ENCODE measurements at places on chromosomes 5 and 9.
A peak's percentile ranks its signal among the peaks of the same experiment; 100 is the strongest.

GRCh38 chr5:84494453-84494852 is 109.8 kb upstream of the EDIL3 start:
- DNase-seq, result no peak

DNA sequence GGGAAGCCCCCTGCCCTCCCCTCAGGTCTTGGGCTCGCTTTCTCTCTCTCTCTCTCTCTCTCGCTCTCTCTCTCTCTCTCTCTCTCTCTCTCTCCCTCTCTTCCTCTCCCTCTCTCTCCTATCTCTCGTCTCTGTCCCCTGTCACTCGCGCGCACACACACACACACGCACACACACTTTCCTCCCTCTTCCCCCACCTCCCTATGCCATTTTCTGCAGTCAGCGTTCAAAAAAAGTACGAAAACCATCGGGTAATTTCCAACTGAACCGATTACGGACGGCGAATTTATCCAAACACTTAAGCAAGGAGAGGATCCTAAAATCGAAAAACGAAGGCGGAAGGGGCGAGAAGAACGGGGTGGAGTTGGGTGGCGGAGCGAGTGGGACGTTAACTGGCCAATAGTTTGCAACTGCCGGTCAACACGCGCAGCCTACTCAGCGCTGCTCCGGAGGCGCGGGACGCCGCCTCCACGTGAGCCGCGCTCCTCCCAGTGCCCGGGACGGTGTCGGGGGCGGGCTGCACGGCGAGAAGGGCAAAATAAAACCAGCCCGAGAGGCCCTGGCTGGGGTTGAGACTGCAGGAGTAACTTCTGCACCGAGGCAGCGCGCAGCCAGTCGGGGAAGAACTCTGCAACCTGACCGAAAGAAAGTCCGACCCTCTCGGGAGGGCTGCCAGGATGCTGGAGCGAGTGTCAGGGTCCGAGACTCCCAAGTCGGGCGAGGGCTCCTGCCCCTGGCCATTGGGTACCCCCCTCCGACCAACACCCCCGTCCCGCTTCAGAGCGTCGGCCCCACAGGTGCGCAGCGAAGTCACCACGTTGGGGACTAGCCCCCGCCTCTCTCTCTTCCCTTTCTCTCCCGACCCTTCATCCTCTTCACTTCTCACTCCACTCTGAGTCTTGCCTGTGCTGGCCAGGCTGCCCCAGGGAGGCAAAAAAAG is 24.9 kb upstream of the ELAVL2 start:
- no peak for DNase-seq

- no peak for DNase-seq
These were observed 168.0 kb upstream of the ZNF618 start for GRCh38 chr9:113707953-113708695.

DNA sequence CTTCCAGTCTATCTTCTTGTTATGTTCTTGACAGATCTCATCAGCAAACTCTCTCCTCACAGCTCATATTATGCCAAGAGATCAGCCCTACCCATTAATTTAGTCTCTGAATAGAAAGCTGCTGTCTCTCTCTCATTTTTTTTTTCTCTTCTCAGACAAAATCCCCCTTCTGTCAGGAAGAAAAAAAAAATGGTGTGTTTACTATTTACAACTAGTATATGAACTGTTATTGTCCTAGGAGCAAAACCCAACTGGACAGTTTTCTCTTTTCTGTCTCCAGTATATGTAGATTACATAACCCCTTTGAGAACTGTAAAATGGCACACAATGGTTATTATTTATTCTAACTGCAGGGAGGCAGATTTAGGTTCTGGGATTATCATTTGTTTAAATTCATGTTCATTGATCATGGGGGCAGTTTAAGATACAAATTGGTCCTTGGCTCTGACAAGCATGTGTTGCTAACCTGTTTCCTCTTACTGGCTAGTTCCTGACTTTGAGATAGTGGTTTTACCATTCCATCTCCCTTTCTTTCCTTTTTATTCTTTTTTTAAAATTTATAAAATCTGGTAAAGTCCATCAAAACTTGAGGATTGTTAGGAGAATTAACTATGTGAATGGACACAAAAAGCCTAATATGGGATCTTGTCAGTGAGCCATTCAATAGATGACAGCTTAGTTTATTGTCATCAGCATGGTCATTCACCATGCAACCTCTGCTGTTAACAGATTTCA is 210.0 kb upstream of the PAPPA start:
- DNase-seq, result no peak

GRCh38 chr5:143200781-143201398 is 202.6 kb downstream of the NR3C1 start:
- no peak for DNase-seq

GRCh38 chr5:96963267-96963666 is 27.4 kb downstream of the LNPEP start:
- peak; percentile 8 for DNase-seq

- DNase-seq, result no peak
These were observed 21.7 kb downstream of the CXXC5 start for GRCh38 chr5:139669662-139670368.

DNA sequence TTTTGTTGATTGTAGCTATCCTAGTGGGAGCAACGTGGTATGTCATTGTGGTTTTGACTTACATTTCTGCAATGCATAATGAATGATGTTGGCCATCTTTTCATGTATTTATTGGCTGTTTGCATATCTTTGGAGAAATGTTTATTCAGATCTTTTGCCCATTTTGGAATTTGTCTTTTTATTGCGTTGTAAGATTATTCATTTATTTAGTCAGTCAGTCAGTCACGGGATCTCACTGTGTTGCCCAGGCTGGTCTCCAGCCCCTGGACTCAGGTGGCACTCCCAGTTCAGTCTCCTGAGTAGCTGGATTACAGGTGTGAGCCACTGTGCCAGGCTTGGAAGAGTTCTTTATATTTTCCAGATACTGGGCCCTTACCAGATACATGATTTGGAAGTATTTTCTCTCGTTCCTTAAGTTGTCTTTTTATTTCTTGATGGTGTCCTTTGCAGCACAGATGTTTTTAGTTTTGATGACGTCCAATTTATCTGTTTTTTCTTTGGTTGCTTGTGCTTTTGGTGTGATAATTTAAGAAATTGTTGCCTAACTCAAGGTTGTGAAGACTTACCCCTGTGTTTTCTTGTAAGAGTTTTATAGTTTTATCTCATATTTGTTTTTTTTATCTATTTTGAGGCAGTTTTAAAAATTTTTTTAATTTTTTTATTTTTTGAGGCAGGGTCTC is 67.1 kb downstream of the EHMT1 start:
- DNase-seq, result no peak

Measured in hippocampal formation (tissue), 2 donors.